ENCODE measurements at places on chromosomes 5 and 9. TPM values are rescaled to one million over a fixed set of nuclear protein-coding genes. Genes with fewer than 3 reads are reported as not detected.

- no peak for DNase-seq
Observed at GRCh38 chr9:126165755-126166154, 160.9 kb upstream of the MVB12B start.

DNA sequence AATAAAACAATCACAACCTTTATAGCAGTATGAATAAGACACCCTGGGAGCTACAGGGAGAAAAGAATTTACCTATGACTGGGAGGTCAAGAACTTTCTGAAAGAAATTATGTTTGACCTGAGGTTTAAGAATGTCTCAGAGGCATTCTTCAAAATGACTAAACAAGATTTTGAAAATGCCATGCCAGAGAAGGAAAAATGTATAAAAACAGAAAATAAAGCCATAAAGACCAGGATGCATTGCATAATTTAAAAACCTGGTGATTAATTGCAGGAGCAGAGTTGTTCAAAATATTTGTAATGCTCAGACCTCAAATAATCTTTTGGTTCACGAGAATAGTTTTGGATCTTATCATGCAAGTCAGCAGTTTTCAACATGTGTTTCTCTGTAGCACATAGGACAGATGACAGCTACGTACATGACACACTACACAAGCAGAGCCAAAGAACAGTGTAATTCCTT, 954.7 kb upstream of the ARRDC3 start:
- DNase-seq: no peak

DNA sequence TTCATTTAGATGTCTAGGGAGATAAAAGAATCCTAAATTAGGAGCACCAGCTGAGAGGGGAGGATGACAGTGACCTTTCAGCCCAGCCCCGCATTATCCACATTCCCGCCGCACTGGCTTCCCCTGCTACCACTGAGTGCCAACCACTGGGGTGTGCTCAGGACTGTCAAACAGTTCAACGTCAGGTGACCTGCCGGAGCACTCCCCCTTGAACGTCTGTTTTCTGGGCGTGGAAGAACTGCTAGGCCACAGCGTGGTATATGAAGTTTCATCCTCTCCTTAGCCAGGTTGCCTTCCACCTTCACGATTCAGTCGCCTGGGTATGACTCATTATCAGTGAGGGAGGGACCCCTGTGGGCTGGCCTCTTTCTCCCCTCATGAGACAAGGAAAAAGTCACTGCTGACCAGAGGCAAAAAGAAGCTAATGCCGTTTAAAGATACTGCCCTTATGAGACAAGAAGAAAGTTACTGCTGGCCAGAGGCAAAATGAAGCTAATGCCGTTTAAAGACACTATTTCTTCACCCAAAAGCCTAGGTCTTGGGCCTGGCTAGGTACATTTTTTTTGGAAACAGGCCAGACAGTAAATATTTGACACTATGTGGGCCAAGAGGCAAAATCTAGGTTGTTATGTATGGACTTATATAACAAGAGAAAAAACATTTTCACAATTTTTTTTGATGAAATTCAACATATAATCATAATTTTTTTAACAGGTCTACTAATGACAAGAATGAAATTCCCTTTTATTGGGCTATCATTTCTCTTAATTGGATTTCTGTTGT, 4.6 kb downstream of the NMRK1 start:
- DNase-seq: peak; percentile 51

- peak; percentile 80 for DNase-seq
Observed at GRCh38 chr5:157575381-157576020, at the start of gene ADAM19. ADAM19 (minus strand) TSS chr5:157575775; CDS start chr5:157575696, 79 bp downstream.

GRCh38 chr5:110917161-110917875, 154.2 kb upstream of the TSLP start:
- DNase-seq: no peak

DNA sequence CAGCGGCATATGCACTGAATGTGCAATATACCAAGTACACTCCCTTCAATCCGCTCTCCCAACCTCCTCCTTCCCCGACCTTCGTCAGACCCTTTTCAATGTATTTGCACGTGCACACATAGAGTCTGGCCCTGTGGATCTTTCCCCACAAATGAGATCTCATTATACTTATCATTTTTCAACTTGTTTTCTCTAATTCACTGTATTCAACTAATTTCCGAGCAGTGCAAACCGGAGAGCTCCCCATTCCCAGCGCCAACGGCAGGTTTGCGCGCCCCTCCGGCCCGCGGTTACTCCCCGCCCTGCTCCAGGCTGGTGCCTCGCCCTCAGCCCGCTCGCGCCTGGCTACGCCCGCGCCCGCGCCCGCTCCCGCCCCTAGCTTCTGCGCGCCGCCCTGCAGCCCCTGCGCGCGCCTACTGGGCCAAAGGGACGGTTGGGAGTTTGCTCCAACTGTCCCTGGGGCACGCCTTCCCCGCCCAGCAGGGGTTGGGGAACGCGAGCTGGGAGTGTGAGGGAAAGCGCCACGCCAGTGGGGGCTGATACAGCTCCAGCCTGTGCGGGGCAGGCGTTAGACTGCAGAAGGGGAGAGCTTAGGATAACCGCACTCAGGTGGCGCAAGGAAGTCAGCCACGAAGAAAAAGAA, 3.3 kb upstream of the CDC20B start:
- peak; percentile 48 for DNase-seq

SLC6A18 gene
- total RNA-seq: not detected

- no peak for DNase-seq
Observed at GRCh38 chr9:135490166-135490870, 10.2 kb upstream of the MRPS2 start.

DNA sequence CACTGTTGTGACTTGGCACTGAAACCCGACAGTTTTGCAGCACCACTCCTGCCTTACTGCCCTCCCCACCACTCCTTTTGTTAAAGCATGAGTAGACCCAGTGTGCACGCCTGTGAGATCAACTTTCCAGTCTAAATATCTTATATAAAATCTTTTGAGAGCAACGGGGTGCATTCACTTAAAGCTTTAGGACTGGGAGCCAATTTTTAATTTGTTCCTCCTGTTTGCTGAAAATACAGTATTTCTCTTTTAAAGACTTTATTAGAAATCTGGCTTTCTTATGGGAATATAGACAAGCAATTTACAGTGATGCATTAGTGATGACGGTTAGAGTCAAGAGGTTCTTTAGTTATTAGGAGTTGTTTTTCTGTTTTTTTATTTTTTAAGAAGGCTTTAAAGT, 397.5 kb downstream of the TMEM167A start:
- no peak for DNase-seq

PCDHAC2 gene
- total RNA-seq: 0.10 TPM

- no peak for DNase-seq
Observed at GRCh38 chr5:115351356-115352195, 55.1 kb upstream of the CCDC112 start.

DNA sequence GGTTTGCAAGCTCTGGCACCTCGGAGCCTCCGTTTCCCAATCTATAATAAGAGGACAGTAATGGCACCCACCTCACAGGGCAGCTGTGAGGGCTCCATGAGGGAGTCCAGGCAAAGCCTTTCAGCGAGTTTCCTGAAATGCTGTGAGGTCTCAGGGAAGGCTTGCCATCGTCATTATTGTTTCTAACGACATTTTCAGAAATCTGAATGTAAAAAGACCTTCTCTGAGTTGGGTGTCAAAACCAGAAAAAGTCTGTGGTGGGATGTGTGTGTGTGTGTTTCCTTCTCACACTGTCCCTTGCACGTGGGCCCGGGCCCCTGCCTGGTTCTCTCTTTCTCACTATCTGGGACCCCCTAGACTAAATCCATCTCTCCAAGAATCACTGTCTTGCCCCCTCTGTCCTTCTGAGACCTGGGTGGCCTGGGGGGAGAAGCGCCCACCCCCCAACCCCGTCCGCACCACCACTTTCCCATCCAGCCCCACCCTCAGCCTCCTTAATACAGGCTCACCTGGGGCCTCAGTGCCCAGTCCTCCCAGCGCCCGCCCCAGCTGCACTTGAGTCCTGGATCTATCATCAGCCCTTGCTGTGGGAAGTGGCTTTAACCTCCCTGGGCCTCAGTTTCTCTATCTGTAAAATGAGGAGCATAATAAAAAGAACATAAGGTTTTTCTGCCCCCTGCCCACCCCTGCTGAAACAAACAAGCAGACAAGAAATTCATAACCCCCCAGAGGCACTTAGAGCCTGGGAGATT, 180.3 kb downstream of the C9orf50 start:
- DNase-seq: no peak

- DNase-seq: no peak
Observed at GRCh38 chr9:121053544-121053943, 3.5 kb upstream of the C5 start.

- DNase-seq: no peak
Observed at GRCh38 chr5:8628521-8628920, 759.6 kb downstream of the MTRR start.

- DNase-seq: no peak
Observed at GRCh38 chr5:98917433-98917832, 11.4 kb downstream of the CHD1 start.

- peak; percentile 51 for DNase-seq
Observed at GRCh38 chr5:138504799-138505198, 38.2 kb downstream of the ETF1 start.

GRCh38 chr5:167309941-167310517, 981.4 kb upstream of the WWC1 start:
- no peak for DNase-seq

- DNase-seq: no peak
Observed at GRCh38 chr5:6379246-6379645, 899 bp upstream of the MED10 start.

DNA sequence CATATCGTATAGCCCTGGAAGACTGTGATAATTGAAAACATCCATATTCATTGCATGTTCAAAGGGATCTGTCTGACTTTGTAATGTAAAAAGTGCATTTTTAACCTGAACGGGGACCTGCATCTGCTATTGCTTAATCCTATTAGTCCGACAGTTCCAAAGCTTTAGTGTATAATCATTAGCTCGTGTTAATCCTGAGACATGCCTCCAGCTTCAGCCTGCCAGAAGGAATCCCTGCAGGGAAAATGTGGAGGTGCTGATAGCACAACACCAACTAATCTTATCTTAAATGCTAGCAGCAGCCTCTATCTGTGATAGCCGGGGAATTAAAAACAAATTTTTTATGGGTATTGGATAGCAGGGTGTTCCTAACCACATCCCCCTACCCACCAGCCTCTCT, 495.2 kb downstream of the TLE4 start:
- no peak for DNase-seq

DNA sequence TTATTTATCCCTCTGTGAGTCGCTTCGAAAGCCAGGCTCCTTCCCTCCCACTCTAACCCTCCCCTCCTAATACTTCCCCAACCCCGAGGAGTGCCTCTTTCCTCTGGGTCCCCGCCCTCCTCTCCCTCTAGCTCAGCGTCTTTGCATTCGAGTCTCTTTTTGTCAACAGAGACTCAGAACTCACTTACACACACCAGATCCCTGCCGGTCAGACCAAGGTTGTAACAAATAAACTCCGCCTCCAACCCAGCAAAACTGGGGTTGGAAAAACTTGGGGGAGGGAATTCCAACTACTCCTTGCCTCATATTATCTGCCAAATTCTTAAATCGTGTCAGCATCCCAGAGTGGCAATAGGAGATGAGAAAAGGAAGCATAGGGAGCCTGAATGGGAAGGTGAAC, at the start of gene HTR1A:
Gene HTR1A (minus strand): TSS at position 167 of the 400 bp plus-strand sequence. CDS start 726 bp downstream, outside the sequence.
- no peak for DNase-seq

GRCh38 chr9:37792122-37792521, 7.3 kb upstream of the EXOSC3 start:
- DNase-seq: no peak

GRCh38 chr9:15268782-15269181, 38.2 kb downstream of the TTC39B start:
- DNase-seq: no peak

DNA sequence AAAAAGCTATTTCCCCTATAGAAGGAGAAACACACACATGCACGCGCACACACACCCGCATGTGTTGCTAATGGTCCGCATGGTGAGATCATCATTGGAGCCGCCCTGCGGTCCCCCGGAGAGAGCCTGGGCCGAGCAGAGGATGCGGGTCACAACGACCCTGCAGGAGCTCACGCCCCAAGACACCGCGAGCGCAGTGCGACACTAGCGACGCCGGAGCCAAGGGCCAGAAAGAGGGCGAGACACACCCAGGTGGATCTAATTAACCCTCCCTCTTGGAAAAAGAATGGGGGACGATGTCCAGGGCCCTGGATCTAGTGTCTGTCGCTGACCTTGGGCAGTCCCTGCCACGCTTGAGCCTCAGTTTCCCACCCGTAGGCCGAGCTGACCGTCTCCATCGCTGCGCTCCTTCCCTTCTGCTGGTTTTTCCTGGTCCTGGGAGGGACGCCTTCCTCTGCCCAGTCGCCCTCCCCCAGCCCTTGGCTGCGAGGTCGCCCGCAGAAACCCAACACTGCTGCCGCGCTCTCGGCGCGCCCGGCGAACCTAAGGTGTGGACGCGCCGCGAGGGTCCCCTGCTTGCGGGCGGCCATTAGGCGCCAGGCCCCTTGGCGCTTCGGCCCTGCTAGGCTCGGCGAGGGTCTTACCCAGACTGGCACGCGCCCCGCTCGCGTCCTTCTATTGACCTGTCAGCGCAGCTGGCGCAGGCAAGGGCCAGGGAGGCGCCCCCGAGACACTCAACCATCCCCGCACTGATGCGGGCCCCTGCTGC, 47.5 kb upstream of the RNF20 start:
- DNase-seq: peak; percentile 63

DNA sequence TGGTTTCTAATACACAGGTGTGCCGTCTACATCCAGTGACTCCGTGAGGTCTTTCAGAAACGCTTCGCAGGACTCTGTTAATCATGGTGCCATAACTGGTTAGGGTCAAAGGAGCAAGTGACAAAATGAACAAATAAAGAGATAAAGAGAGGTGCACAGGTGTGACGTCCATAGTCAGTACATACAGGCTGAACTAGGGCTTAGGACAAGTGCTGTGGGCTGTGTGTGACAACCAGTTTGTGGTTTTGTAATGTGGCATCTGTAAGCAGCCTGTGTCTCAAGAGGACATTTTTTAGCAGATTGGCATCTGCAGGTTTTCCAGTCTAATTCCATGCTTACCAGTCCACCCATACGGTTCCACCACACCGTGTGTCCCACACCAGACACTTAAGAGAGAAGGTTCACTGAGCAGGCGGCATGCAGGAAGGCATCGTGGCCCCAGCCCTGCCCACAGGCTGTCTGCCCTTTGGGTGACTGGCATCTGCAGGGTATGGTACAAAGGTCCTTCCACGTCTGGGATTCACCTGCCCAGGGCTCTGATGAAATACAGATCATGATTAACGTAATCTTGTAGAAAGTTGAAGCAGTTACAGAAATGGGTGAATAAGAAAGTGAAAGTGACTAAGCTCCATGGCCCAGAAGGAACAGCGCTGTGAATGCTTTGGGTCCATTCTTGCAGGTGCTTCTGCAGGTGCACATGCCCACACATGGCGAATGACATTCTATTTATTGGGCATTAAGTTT, 26.9 kb downstream of the SRD5A1 start:
- no peak for DNase-seq

- DNase-seq: no peak
Observed at GRCh38 chr5:158246661-158247060, 387.7 kb upstream of the CLINT1 start.

PCSK1 gene
- 0.17 TPM for total RNA-seq

- DNase-seq: no peak
Observed at GRCh38 chr5:149001162-149001561, 61.7 kb downstream of the SH3TC2 start.

PCDHB13 gene
- 1.7 TPM for total RNA-seq

TNC gene
- 2.5 TPM for total RNA-seq

- DNase-seq: no peak
Observed at GRCh38 chr5:83967417-83967816, 246.8 kb upstream of the HAPLN1 start.
